ENCODE measurements at places on chromosomes 5 and 9.

- H3K36me3 ChIP-seq: peaks cover 17% of the 10 kb centered on the region
- no peak for DNase-seq
- H3K27ac ChIP-seq: no peak overlapping the region
- H3K4me3 ChIP-seq: no peak overlapping the region
Observed at GRCh38 chr9:5982317-5982716, 33.1 kb downstream of the RANBP6 start.

DNA sequence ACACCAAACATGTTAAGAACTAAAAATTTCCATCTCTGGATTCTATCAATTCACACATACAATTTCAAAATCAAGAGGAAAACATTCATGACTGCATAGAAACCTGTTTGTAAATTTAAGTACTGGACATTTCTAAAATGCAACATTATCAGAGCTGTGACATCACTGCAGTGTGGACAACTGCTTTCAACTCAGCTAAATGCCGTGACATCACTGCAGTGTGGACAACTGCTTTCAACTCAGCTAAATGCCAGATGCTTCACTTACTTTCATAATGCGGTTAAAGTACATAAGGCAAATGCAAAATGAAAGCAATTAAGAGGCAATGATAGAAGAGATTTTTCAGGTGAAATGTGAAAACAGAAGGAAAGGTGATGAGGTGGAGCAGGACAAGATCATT lies 161.5 kb downstream of the ARL15 start:
- no peak overlapping the region for H3K27ac ChIP-seq
- no peaks in the 10 kb centered on the region for H3K36me3 ChIP-seq
- no peak overlapping the region for H3K4me3 ChIP-seq
- H3K4me1 ChIP-seq: peaks cover 47% of the 10 kb centered on the region

- peaks cover 69% of the 10 kb centered on the region for H3K4me1 ChIP-seq
- DNase-seq: peak; percentile 60
- H3K27me3 ChIP-seq: no peaks in the 10 kb centered on the region
- peaks cover 10% of the 10 kb centered on the region for H3K36me3 ChIP-seq
- H3K4me3 ChIP-seq: no peak overlapping the region
Observed at GRCh38 chr5:141855265-141856036, 22.8 kb downstream of the PCDH1 start.

DNA sequence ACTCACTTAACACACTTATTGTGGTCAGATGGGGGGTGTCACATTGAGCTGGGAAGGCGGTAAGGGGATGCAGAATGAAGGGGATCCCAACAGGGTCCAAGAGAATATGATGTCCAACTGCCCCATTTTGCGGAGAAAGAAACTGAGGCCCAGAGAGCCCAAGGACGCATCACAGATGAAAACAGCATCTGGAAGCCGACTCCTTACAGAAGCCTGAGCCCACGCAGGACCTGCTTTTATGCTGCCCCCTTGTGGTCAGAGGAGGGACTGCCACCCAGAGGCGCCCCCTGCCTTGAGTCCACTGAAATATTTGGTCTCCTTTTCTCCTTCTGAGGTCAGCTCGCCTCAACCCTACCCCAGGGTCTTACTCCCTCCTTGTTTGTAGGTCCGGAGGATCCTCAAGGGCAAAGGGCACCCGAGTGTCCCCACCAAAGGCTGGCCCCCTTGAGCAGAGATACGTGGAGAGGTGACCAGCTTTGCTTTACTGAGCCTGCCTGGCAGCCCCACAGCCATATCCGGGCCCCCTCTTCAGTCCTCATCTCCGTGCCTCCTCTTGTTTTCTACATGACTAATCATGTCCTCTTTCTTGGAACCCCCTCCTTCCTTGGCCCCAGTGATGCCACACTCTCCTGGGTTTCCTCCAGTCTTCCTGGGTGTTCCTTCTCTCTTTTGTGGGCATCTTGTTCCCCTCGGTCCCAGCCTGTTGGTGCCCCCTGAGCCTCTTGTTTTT lies 30.0 kb upstream of the TTLL11 start:
- H3K4me3 ChIP-seq: no peak overlapping the region
- DNase-seq: peak; percentile 62
- no peaks in the 10 kb centered on the region for H3K36me3 ChIP-seq
- peaks cover 20% of the 10 kb centered on the region for H3K27me3 ChIP-seq
- peaks cover 28% of the 10 kb centered on the region for H3K4me1 ChIP-seq
- no peak overlapping the region for H3K27ac ChIP-seq

DNA sequence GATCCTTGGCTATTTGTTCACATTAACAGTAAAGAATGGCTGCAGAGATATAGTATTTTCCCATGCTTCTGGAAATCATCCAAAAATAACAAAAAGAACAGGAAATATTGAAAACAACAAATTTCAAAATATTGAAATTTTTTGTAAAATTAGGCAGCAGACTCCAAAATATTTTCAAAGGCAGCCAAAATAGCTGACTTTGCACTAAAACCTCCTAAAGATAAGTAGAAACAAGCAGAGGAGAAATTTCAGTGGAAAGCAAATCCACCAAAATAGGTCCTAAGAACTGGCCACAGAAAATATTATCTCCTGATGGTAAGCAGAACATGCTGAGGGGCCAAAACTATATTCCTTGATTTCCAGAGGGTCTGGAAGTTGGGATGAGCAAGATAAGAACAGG lies 456.3 kb upstream of the DMAC1 start:
- no peak overlapping the region for H3K27ac ChIP-seq
- H3K27me3 ChIP-seq: no peaks in the 10 kb centered on the region
- no peaks in the 10 kb centered on the region for H3K36me3 ChIP-seq
- H3K4me1 ChIP-seq: no peaks in the 10 kb centered on the region

- H3K4me1 ChIP-seq: peaks cover 64% of the 10 kb centered on the region
- H3K36me3 ChIP-seq: peaks cover 26% of the 10 kb centered on the region
- peak within 1 kb of the TSS; percentile 97 for H3K4me3 ChIP-seq
- peak; percentile 88 for DNase-seq
- no peaks in the 10 kb centered on the region for H3K27me3 ChIP-seq
Observed at GRCh38 chr9:128127568-128127989, at the start of gene PTGES2. Gene PTGES2, minus strand, starts transcription at chr9:128127729. Its CDS starts 12 bp downstream, at chr9:128127717.

DNA sequence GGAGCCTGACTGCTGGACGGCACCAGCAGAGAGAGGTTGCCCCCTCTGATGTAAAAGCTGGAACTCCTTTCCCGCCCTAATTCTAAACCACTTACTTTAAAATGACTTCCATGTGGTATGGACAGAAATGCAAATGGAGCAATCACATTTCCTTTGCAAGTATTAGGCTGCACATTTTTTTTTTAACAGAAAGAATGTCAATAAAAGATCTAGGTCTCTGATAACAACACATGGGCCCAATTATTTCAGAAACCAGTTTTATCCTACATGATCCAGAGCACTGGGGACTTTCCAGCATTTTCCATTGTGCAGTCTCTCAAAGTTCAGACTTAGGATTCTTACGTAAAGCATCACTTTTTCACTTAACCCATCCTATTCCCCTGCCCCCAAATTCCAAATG lies 203.7 kb downstream of the NXNL2 start:
- H3K36me3 ChIP-seq: no peaks in the 10 kb centered on the region
- H3K4me1 ChIP-seq: peaks cover 4% of the 10 kb centered on the region
- no peak overlapping the region for H3K27ac ChIP-seq
- H3K27me3 ChIP-seq: peaks cover 4% of the 10 kb centered on the region
- no peak overlapping the region for H3K4me3 ChIP-seq

DNA sequence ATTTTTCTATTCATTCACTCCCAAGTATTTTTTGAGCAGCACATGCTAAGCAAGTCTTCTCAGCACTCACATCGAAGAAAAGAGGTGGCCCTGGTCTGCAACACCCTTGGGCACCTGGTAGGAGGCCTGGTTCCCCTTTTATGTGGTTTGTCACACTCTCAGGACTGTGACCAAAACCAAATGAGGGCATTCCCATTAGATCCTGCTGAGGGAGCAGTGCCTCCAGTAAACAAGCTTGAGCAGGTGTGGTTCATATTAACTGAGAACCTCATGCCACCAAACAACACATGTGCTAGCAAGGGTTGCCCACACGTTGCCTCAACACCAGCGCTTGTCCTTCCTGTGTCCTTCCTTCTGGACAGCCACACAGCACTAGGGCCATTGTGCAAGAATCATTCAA lies 26.9 kb upstream of the SYK start:
- no peak overlapping the region for H3K4me3 ChIP-seq
- peaks cover 13% of the 10 kb centered on the region for H3K27me3 ChIP-seq
- no peaks in the 10 kb centered on the region for H3K36me3 ChIP-seq
- H3K4me1 ChIP-seq: no peaks in the 10 kb centered on the region
- no peak overlapping the region for H3K27ac ChIP-seq

DNA sequence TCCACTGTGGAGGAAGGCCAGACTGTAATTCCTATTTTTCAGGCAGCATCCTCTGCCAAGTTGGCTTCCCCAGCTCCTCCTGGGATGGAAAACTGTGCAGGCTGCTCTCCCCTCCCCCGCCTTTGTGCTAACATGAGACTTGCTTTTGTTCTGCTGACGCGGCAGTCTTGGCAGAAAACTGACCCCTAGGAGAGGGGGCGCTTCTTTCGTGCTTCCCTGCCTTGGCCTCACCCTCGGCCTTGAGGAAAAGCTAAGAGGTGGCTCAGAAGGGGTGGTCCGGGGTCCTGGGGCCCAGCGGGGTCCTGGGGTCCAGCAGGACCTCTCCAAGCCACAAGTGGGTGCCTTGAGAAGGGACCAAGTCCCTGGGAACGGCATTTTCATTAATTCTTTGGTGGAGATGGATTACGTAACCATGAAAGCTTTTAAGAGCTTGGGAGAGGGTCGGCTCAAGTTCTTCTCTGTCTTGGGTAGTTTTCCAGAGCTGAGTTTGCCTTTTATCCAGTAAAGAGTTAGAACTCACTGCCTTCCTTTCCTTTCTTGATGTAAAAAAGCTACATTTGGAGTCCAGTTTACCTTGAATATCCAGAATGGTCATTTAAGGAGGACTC lies 51.0 kb downstream of the SH3PXD2B start:
- H3K4me1 ChIP-seq: peaks cover 38% of the 10 kb centered on the region
- peak overlapping the region; percentile 76 for H3K27ac ChIP-seq
- no peaks in the 10 kb centered on the region for H3K27me3 ChIP-seq
- H3K36me3 ChIP-seq: no peaks in the 10 kb centered on the region
- peak; percentile 81 for DNase-seq
- H3K4me3 ChIP-seq: no peak overlapping the region

- no peak for DNase-seq
- H3K4me1 ChIP-seq: no peaks in the 10 kb centered on the region
- H3K36me3 ChIP-seq: no peaks in the 10 kb centered on the region
- H3K27me3 ChIP-seq: no peaks in the 10 kb centered on the region
- no peak overlapping the region for H3K27ac ChIP-seq
Observed at GRCh38 chr5:93055561-93055960, 525.5 kb downstream of the NR2F1-AS1 start.

GRCh38 chr9:124767821-124768220 lies 3.3 kb downstream of the NR6A1 start:
- no peak for DNase-seq
- H3K27ac ChIP-seq: no peak overlapping the region
- H3K4me1 ChIP-seq: peaks cover 38% of the 10 kb centered on the region

- no peaks in the 10 kb centered on the region for H3K27me3 ChIP-seq
- no peak for DNase-seq
- H3K36me3 ChIP-seq: no peaks in the 10 kb centered on the region
- no peak overlapping the region for H3K4me3 ChIP-seq
- H3K27ac ChIP-seq: no peak overlapping the region
- H3K4me1 ChIP-seq: peaks cover 5% of the 10 kb centered on the region
Observed at GRCh38 chr5:155085282-155085989, 71.9 kb downstream of the KIF4B start.

DNA sequence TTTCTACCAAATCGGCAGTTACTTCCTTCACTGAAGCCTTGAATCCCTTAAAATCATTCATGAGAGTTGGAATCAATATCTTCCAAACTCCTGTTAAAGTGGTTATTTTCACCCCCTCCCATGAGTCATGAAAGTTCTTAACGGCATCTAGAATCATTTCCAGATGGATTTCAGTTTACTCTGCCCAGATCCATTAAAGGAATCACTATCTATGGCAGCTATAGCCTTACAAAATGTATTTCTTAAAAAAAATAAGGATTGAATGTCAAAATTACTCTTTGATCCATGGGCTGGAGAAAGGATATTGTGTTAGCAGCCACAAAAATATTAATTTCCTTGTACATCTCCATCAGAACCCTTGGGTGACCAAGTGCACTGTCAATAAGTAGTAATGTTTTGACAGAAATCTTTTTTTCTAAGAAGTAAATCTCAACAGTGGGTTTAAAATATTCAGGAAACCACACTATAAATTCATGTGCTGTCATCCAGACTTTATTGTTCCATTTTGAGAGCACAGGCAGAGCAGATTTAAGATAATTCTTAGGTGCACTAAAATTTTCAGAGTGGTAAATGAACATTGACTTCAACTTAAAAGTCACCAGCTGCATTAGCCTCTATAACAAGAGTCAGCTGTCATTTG lies 767.7 kb downstream of the DTWD2 start:
- H3K4me3 ChIP-seq: no peak overlapping the region
- no peaks in the 10 kb centered on the region for H3K36me3 ChIP-seq
- DNase-seq: no peak
- H3K4me1 ChIP-seq: no peaks in the 10 kb centered on the region
- no peaks in the 10 kb centered on the region for H3K27me3 ChIP-seq

- H3K27ac ChIP-seq: no peak overlapping the region
- no peaks in the 10 kb centered on the region for H3K4me1 ChIP-seq
- H3K36me3 ChIP-seq: no peaks in the 10 kb centered on the region
- no peaks in the 10 kb centered on the region for H3K27me3 ChIP-seq
- no peak for DNase-seq
Observed at GRCh38 chr9:110785166-110785565, 116.6 kb downstream of the MUSK start.

Data from left ventricle myocardium inferior (tissue), 1 donor.